ENCODE measurements at places on chromosomes 13 and 19.

GRCh38 chr19:51810223-51810622 lies 15.3 kb downstream of the FPR3 start:
- DNase-seq, result no peak

DNA sequence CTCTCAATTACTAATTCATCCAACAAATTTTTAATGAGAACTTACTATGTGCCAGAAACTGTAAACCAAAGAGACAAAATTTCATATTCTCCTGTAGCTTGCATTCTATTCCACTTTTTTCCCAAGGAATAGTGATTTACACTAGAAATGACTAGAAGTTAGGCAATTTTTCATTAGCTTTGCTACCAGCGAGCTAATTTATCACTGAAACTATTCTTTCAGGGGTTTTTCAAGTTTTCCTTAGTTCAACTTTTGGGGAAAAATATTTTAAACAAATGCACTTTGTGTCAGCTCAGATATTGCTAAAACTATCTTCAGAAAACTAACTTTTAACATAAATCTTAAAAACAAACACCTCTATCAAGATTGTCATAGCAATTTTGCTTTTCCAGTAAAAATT lies 5.4 kb downstream of the TNFRSF19 start:
- no peak for DNase-seq

- no peak for DNase-seq
Observed at GRCh38 chr13:101190337-101190736, 226.0 kb downstream of the NALCN start.

- no peak for DNase-seq
Observed at GRCh38 chr19:55116859-55117662, at the start of gene PPP1R12C. Gene PPP1R12C, minus strand, starts transcription at chr19:55117637. Its CDS starts 94 bp downstream, at chr19:55117543.

- no peak for DNase-seq
Observed at GRCh38 chr19:51466723-51467122, 8.5 kb upstream of the SIGLEC8 start.

- no peak for DNase-seq
Observed at GRCh38 chr19:6238643-6239281, 41.0 kb downstream of the MLLT1 start.

- no peak for DNase-seq
Observed at GRCh38 chr13:60753641-60754040, 356.6 kb downstream of the TDRD3 start.

GRCh38 chr13:43389983-43390382 lies 366.6 kb downstream of the DNAJC15 start:
- DNase-seq, result no peak

GRCh38 chr13:40666045-40666932 lies at the start of gene FOXO1:
Gene FOXO1, minus strand, starts transcription at chr13:40666641. Its CDS starts 429 bp downstream, at chr13:40666212.
- peak; percentile 27 for DNase-seq

- DNase-seq, result peak; percentile 50
Observed at GRCh38 chr19:46271481-46272197, 25.2 kb upstream of the HIF3A start.

DNA sequence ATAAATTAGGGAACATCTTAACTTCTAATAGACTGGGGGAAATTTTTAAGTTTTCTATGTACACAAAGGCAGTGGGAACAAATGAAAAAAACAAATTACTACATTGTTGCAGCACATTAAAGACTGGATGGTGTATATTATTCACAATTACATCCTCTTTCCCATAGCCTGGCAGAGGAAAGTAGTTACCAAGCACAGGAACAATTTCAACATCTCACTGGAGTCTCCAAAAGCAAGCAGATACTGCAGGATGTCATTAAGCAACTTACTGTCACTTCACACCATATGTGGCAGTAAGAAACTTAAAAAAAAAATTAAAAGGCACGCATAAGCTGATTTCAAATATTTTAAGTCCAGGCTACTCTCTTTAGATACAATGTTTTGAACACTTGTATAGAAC lies 6.4 kb upstream of the EFNB2 start:
- no peak for DNase-seq

- no peak for DNase-seq
Observed at GRCh38 chr13:104436555-104436954, 1370.3 kb upstream of the SLC10A2 start.

DNA sequence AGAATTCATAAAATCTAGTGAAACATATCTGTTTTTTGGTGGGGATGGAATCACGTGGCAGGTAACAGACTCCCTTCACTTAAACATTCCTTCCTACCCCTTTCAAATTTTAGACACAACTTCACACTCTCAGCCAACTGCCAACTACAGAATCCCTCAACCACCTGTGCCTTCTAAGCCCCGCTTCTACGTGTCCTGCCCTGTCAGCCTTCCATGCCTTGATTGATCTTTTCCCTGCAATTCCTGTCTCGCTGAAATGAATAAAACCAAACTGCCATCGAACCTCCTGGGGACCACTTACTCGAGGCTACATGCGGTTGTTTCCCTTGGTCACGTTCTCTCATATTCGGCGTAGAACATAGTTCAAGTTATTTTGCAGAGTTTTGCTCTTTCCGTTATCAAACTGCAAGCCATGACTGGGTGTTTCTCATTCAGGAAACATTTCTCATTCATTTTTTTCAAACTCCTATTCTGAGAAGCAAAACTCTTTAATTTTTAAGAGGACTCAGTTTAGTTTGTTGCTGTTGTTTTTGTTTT lies 1.1 kb downstream of the ZNF625 start:
- no peak for DNase-seq

DNA sequence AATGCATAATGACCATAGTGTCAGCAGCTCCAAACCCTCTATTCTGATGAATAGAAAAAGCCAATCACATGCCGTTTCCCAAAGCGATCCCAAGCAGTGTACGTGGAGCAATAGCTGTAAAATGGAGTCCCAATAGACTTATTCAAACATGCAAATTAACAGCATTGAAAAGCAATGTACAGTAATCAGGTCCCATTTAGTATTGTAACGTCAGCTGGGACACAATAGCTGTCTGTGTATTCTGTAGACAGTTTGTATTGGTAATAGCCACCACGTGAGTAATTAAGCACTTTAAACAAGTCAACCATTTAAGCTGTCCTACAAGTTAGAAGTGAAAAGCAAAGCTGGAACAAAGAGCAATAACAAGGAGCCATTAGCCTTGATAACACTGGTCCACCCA lies 698.2 kb downstream of the PCDH17 start:
- DNase-seq, result no peak

- DNase-seq, result no peak
Observed at GRCh38 chr13:104015646-104016396, 949.6 kb upstream of the SLC10A2 start.

DNA sequence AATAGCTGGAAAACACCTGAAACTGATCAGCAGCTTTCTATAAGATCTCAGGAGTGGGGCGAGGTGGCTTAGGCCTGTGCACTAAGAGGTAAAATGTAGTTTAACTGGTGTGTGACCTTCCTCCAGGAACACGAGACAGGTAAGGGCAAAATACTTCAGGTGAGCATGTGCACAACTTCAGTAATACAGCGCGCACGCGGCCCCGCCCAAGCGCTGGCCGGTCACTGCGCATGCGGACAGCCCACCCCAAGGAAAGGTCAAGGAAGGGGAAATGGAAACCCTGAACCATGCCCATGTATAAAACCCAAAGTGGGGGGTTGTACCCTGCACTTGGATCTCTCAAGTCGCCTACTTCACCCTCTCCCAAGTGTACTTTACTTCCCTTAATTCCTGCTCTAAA lies 49.4 kb upstream of the ARHGEF7 start:
- DNase-seq, result no peak

- no peak for DNase-seq
Observed at GRCh38 chr19:5954293-5954692, 23.6 kb downstream of the RANBP3 start.

DNA sequence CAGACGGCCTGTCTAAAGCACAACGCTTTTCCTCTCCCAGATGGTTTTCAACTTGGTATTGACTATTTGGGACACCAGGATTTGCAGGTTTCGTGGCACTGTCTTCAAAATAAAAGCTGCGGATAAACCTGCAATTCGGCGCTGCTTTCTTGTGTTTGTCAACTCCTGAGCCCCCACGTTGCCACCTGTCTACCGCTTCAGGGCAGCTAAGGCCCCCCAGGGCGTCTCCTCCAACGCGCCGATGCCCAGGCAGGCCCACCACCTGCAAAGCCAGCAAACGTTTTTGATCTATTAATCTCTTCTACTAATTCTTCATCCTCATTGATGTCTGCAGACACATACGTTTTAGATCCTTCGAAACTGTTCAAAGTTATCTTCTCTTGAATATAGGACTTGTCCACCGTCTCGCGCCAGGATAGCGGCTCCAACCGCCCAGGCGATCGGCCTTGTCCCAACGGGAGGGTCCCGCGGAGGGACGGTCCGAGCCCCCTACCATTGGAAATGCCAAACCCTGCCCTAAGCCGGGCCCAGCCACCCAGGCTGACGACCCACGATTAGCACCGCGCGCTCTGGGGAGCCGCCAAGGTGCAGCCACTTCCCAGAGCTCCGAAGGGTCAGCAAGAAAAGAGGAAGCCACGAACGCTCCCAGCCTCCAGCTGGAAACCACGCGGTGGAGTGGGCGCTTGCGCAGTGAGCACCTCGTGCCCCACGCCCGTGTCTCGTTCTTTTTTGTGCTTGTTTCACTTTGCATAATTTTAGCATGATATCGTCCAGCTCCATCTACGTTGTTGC lies 23.4 kb upstream of the VN1R4 start:
- no peak for DNase-seq

- DNase-seq, result no peak
Observed at GRCh38 chr19:48738557-48739403, 1.6 kb downstream of the RASIP1 start.

- no peak for DNase-seq
Observed at GRCh38 chr13:99859178-99860177, 112.1 kb downstream of the ZIC5 start.

DNA sequence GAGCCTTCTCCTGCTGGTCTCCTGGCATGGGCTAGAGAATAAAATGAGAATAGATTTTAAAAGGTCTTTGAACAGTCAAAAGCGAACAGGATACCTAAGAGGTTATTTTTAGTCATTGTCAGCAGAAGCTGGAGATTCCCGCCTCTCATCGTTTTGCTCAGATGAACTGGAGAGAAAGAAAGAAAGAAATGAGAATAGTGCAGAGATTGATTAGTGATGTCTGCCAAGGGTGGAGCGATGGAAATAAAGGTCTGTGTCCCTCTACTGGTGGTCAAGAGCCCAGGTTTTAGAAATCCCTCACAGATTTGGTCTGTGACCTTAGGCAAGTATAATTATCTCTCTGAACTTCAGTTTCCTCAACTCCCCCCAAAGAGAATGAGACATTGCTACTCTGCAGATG lies 5.3 kb downstream of the NCAN start:
- DNase-seq, result no peak

DNA sequence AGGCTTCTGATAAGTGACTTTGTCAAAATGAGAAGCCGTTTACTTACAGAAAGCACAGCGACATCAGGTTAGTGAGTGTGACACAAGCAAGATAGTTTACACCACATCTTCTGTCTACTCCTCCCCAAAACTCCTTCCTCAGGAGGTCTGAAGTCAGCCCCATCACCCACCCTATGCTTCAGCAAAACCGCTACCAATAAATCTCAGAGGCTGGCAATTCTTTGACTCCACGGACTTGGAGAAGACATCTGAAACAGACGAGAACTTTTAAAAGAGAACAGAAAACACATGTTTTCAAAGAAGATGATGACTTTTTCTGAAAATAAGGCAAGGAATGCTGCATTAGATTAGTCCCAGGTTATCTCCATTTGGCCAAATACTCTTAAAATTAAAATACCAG lies 261.1 kb downstream of the TBC1D4 start:
- DNase-seq, result no peak

DNA sequence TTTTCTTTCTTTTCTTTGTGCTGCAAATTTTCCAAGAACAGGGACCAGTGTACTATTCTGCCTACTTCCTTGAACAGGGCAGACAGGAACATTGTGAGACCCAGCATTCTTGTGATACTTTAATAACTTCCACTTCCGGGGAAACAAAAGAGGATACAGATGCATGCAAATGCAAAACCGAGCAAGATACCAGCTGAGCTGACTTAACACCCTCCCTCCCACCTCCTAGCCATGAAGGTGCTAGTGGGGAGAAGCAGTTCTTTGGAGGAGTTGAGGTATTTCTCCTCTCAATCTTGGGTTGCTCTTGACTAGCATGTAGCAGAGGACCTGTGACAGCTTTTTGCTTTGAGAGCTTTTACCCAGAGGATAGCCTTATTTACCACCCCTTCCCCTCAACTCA lies 111.2 kb downstream of the KLF5 start:
- DNase-seq, result no peak

DNA sequence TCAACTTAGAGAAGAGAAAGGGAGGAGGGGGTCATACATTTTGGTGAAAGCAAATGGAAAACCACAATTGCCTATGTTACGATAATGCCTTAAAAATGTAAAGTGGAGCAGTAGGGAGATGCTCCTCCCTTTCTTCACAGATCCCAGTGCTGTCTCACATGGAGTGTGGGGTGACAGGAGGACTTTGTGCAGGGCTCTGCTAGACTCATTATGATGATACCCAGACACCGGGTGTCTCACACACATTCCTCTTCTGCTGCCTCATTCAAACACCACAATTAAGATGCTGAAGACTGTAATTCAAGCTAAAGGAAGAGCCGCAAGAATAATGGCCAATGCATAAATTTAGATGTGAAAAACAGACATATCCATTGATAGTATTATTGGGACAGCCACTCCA lies 150.6 kb downstream of the LHFPL6 start:
- no peak for DNase-seq

GRCh38 chr19:19525611-19526380 lies 2.9 kb upstream of the YJEFN3 start:
- no peak for DNase-seq

- DNase-seq, result no peak
Observed at GRCh38 chr13:36430247-36431203, 1.8 kb upstream of the CCNA1 start.

- DNase-seq, result no peak
Observed at GRCh38 chr19:35911173-35911572, 3.1 kb upstream of the TYROBP start.

DNA sequence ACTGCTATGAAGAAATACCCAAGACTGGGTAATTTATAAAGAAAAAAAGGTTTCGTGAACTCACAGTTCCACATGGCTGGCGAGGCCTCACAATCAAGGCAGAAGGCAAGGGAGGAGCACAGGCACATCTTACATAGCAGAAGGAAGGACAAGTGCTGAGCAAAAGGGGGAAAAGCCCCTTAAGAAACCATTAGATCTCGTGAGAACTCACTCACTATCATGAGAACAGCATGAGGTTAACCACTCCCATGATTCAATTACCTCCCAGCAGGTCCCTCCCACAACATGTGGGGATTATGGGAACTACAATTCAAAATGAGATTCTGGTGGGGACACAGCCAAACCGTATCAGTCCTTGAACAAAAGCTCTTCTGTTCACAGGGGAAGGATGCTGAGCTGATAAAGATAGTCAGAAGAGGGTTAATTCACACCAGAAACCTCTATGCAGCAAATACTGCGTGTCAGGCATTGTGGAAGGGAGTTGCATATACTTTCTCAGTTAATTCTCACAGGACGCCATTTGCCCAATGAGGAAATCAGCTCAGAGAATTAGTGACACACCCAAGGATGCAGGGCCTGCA lies 246.2 kb downstream of the FOXO1 start:
- no peak for DNase-seq

DNA sequence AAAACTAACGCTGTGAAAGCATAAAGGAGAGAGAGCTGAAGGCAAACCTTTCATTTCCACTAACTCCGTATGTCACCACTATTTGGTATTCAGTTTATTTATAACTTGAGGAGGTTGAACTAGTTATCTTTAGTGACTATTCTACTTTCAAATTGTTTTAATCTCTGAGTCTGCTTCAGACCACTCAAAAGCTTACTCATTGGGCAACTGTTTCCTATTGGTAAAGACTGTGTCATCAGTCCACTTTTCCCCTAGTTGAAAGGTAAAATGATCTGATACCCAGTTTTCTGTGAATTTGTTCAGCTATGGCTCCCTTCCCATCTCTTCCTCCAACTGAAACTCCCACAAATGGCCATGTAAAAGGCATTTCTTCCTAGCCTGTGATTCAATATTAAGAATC lies 39.1 kb downstream of the TEX26 start:
- no peak for DNase-seq
